Foreskin melanocyte (primary cell): ENCODE measurements at places on chromosomes 16 and 17.

DNA sequence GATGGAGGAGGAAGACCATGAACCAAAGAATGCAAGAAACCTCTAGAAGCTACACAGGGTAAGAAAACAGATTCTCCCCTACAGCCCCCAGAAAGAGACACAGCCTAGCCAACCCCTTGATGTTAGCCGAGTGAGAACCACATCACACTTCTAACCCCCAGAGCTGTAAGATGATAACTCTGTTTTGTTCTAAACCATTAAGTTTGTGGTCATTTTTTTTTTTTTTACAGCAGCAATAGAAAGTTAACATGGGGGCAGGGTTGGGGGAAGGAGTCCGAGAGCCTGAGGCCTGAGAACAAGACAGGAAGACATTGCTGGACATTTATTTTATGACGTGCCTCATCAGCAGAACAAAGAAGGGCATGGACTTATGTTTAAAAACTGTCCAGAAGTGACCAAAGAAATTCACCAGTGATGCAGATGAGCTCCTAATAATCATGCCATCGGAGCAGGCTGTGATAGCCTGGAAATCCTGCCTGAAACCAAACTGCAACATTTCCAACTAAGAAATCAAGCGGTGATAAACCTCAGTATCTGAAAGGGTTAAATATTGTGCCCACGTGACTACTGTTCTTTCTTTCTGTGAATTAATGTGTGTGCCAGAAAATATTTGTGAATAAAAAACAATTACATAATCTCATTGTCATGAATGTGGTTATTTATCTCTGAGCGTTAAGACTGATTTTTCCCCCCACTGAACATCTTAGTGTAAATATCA lies 1.1 kb downstream of the ABCA9 start:
- no peak for DNase-seq

GRCh38 chr17:83186751-83187421 lies 107.5 kb downstream of the METRNL start:
- DNase-seq = no peak

GRCh38 chr16:83651871-83652270 lies 155.9 kb upstream of the HSBP1 start:
- no peak for DNase-seq

DNA sequence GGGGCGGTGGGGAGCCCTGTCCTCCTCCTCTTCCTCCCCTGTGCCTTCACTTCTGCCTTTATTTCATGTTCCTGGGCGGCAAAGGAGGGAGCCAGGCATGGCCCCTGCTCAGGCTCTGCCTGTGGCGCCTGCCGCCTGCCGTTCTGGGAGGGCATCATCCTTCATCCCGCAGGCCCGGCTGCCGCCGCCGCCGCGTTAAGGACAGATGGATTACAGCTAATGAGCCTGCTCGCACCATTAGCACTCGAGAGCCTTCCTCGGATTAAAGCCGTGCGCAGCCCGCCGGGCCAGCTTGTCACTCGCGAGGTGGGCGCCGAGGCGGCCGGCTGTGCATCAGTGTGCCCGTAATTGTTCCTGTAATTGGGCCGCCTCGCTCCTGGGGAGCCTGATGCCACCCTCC lies 127.7 kb upstream of the GSE1 start:
- no peak for DNase-seq

DNA sequence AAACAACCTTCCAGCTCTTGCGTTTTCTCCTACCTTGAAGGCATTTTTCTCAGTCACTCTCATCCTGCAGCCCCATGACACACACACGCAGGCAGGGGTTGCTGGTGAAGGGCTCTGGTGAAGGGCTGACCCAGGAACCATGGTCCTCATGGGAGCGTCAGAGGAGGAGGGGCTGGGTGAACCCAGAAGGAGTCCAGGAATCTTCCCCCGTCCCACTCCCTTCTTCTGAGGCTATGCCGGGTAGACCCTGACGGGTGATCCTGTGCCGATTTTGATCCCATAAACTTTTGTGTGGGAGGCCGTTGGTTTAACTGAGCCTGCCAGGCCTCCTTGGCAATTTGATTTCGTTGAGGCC lies 278.4 kb upstream of the FOXF1 start:
- no peak for DNase-seq

- no peak for DNase-seq
Observed at GRCh38 chr16:54985156-54985555, 54.5 kb downstream of the IRX5 start.

- DNase-seq = no peak
Observed at GRCh38 chr16:19029980-19030379, 37.4 kb upstream of the COQ7 start.

DNA sequence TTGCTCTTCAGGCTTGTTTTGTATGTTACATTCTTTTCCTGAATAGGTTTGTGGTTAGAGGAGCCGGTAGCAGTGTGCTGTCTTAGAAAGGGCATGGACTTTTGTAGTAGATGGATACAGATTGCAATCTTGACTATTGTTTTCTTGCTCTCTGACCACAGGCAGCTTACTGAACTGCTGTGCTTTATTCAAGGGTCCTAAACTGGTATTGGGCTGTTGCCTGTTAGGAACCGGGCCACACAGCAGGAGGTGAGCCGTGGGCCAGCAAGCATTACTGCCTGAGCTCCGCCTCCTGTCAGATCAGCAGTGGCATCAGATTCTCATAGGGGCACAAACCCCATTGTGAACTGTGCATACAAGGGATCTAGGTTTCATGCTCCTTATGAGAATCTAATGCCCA lies 373.9 kb downstream of the CPPED1 start:
- DNase-seq = no peak

- no peak for DNase-seq
Observed at GRCh38 chr17:2723997-2724783, 12.6 kb upstream of the CLUH start.

DNA sequence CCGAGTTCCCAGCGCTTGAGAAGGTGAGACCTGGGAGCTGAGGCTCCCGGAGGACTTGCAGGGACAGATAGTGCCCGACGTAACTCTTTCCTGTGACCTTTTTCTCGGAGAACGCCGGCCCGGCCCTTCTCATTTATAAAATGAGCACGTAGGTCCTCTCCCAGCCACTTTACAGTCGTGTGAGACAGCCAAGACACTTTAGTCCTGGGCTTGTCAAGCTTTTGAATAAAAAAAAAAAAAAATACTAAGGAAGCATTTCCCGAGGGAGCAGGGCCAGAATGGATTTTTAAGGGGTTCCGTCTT lies 241 bp downstream of the DRC3 start:
- DNase-seq = no peak

- peak; percentile 79 for DNase-seq
Observed at GRCh38 chr16:58638148-58639036, 8.8 kb upstream of the CNOT1 start.

- no peak for DNase-seq
Observed at GRCh38 chr17:76491271-76492122, 9.7 kb downstream of the RHBDF2 start.

DNA sequence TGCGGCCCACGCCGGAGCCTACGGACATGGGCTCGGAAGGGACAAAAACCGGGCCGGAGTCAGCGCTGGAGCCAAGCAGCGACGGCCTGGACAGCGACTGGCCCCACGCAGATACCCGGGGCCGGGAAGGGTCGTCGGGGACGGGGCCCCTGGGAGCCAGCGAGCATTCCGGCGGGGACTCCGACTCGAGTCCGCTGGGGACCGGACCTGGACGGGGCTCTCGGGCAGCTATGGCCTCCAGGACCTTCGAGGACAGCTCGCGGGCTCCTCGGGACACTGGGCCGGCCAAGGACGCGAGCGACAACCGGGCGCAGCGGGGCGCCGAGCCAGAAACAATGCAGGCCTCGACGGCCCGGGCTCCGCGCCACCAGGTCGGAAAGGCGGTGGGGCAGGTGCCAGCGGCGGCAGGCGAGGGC lies 1.0 kb downstream of the MYO15B start:
- no peak for DNase-seq

DNA sequence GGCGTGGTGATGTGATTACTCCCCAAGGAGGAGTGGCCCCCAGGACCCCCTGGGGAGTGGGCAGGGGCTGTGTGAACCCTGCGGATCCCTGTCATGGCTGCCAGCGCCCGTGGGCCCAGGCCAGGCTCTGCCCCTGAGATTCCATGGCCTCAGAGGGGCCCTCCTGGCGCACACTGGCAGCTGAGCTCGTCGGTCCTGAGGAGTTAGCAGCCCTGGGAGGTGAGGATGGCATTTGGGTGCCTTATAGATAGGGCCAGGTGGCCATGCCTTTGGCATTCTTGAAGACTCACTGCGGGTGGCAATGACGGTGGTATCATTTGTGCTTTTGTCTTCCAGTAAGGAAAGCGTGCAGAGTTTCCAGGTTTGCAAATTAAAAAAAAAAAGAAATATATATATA lies 146.8 kb upstream of the GSE1 start:
- no peak for DNase-seq

DNA sequence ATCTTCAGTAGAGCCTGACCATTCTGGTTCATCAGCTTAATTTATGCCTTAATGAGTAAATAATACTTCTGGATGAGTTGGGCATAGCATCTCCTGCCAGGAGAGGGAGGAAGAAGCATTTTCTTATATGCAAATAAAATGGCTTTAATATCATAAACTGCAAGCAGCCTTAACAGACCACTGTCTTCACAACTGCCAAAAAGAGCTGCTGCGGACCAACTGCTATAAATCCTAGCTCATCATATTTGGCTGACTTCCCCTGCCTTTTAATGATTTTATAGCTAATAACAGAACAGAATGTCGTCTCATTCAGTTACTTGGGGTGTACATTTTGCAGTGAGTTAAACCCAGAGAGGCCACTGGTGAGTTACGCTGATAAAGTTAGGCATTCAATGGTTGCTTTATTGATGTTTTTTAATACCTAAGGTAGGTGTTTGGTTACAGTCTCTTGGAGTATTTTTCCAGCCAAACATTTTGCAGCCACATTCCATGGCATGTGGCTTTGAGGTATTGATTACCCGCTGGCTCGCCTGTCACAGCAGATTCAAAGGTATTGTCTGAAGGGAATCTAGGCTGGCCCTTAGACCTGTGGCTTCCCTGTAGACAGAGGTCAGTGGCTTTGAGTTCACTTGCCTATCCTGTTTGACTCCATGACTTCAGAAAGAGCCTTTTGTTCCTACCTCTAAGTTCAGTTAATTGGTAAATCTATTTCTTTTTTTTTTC lies 16.4 kb downstream of the FAM20A start:
- no peak for DNase-seq

DNA sequence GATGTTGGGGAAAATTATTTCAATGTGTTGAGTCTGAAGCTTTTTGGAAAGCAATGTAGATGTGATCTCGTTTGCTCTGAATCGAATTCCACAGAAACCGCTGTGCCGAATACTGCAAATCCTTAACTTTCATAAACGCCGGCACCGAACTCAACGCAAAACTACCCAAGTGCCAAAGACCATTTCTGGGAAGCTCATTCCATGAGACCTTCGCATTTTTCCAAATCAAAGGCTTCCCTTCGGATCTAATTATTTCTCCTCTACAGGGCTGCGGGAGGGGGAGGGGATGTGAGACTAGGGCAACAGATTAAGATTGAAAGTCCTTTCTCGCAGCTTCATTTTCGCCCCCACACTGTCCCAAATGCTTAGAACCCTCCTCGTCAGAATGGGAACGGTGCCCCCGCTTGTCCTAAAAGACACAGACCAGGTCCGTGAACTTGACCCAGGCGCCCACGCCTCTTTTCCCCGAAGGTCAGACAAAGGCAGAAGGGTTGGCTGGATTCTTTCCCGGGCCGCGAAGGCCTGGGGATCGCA lies 4.0 kb downstream of the PRAC1 start:
- DNase-seq = no peak

- DNase-seq = peak; percentile 59
Observed at GRCh38 chr16:73058616-73059409, 10.9 kb upstream of the ZFHX3 start.

DNA sequence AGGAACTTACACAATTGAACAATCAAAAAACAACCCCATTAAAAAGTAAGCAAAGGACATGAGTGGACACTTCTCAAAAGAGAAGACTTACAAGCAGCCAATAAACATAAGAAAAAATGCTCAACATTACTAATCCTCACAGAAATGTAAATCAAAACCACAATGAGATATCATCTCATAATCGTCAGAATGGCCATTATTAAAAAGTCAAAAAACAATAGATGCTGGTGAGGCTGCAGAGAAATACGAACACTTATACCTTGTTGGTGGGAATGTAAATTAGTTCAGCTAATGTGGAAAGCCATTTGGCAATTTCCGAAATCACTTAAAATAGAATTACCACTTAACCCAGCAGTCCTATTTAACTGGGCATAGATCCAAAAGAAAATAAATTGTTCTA lies 301.9 kb upstream of the KCNJ16 start:
- DNase-seq = no peak

DNA sequence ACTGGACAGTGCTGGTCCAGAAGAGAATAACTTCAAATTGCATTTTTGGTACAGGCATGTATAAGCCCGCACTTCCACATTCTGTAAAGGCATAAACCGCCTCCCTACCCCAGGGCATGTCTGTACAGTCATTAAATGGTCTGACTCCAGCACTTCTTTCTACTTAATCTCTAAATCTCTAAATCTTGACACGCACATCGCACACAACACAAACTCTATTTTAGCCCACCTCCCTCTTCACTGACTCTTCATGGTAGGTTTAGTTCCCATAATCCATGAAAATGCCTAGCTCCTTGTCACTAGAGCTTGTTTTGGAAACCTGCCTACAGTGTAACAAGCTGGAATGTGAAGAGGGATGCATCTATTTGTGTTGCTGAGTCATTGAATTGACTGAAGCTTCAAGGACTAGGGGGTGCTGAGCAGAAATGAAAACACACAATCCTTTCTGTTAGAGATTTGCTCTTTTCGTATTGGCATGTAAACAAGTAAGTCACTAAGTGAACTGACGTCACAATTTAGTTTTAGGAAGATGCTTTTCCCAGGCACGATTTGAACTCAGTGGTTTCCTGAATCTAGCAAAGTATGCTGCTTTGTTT lies 1.6 kb upstream of the DUSP14 start:
- peak; percentile 97 for DNase-seq

DNA sequence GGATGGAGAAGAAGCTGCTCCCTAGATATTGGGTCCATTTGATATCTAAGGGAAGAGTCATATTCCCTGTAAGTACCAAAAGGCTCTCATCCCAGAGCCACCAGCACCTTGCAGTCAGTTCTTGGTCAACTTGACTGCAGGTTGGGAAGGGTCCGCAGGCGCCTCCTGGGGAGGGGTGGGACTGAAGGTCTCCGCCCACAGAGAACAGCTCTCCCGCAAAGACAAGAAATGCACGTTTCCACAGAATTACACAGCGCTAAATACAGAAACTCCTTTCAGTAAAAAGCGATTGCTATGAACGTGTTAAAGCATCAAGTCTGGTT lies 864 bp upstream of the CTCF start:
- no peak for DNase-seq

DNA sequence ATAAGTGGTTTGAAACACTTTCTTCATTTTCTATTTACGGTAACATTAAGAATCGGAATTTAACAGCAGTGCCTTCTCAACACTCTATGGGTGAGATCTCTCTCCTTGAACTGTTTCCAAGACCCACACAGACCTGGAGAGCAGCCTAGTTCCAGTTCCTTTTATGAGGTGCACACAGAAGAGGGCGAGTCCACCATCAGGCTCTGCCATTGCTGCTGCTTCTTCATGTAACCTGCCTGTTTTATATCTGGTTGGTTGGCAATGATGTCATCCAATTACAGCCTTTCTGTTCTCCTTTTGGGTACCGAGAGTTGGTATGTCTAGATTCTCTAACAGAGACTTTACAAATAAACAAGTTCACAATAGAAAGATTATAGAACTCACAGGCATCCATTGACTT lies 225.7 kb downstream of the UTP18 start:
- DNase-seq = no peak
